ENCODE measurements at places on chromosomes 1 and 21. TPM values are rescaled to one million over a fixed set of nuclear protein-coding genes. Genes with fewer than 3 reads are reported as not detected.

GRCh38 chr1:116161877-116162390 lies 50.7 kb downstream of the MAB21L3 start:
- no peak overlapping the region for H3K4me3 ChIP-seq
- H3K4me1 ChIP-seq = no peaks in the 10 kb centered on the region
- H3K27me3 ChIP-seq = peaks cover 24% of the 10 kb centered on the region
- DNase-seq = no peak
- H3K36me3 ChIP-seq = no peaks in the 10 kb centered on the region

DNA sequence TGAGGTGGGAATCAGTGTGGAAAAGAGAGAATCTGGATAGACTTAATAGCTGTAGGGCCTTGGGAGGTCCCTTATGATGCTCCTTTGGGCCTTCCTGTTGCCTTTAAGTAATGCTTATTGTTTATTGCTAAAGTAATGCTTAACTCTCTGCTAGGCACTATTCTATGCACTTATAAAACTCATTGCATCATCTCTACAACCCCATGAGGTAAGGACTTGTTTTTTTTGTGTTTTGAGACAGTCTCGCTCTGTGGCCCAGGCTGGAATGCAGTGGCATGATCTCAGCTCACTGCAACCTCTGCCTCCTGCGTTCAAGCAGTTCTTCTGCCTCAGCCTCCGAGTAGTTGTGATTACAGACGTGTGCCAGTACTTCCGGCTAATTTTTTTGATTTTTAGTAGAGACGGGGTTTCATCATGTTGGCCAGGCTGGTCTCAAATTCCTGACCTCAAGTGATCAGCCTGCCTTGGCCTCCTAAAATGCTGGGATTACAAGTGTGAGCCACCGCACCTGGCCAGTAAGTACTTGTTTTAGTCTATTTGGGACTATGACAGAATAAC lies 22.3 kb downstream of the NECAP2 start:
- no peak for DNase-seq
- H3K27ac ChIP-seq = no peak overlapping the region
- H3K4me1 ChIP-seq = peaks cover 4% of the 10 kb centered on the region
- H3K4me3 ChIP-seq = no peak overlapping the region
- peaks cover 47% of the 10 kb centered on the region for H3K36me3 ChIP-seq

DNA sequence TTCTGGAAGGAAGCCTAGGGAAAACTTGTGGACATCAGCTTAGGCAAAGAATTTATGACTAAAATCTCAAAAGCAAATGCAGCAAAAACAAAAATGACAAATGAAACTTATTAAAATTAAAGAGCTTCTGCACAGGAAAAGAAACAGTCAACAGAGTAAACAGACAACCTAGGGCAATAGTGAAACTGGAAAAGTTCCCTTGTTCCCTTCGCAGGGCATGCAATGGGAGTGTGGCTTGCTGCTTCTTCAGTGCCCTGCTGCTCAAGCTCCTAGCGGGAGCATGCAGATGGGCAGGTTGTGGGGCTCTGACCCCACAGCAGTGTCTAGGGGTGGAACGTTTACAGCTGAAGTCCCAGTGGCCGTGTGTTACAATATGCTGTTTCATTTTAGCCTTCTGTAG lies 1797.4 kb downstream of the NCAM2 start:
- H3K27ac ChIP-seq = no peak overlapping the region
- no peaks in the 10 kb centered on the region for H3K27me3 ChIP-seq
- no peaks in the 10 kb centered on the region for H3K36me3 ChIP-seq
- H3K4me3 ChIP-seq = peak overlapping the region; percentile 34

- DNase-seq = no peak
- H3K27me3 ChIP-seq = peaks cover 15% of the 10 kb centered on the region
- H3K4me3 ChIP-seq = no peak overlapping the region
These were observed 101.9 kb downstream of the KCNJ15 start for GRCh38 chr21:38358666-38359065.

- no peak for DNase-seq
- H3K27me3 ChIP-seq = peaks cover 3% of the 10 kb centered on the region
- H3K4me3 ChIP-seq = no peak overlapping the region
- H3K36me3 ChIP-seq = no peaks in the 10 kb centered on the region
These were observed 70.5 kb downstream of the IGSF21 start for GRCh38 chr1:18178111-18178510.

- peaks cover 28% of the 10 kb centered on the region for H3K4me1 ChIP-seq
- H3K27ac ChIP-seq = peak overlapping the region; percentile 83
- H3K36me3 ChIP-seq = no peaks in the 10 kb centered on the region
- DNase-seq = peak; percentile 7
- H3K27me3 ChIP-seq = no peaks in the 10 kb centered on the region
These were observed 108.3 kb upstream of the USH2A start for GRCh38 chr1:216531263-216532239.

GRCh38 chr1:211501711-211502400 lies 9.9 kb upstream of the RD3 start:
- DNase-seq = no peak
- H3K4me1 ChIP-seq = no peaks in the 10 kb centered on the region

DNA sequence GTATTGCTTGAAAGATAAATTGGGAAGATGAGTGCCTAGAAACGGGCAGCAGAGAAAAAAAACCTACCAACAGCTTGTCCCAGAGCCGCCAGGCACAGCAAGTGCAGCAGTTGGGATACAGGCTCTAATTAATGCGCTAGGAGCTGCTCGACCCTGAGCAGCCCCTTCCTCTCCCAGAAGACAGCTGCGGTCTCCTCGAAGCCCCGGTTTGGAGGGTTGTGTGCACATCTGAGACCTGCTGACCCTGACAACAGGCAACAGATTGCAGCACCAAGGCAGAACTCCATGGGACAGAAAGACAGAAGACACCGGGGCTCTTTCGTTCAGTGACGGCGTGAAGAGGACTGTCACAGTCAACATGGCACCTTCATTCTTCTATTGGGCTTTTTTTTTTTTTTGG lies 101.4 kb downstream of the TSEN15 start:
- H3K27ac ChIP-seq = peak overlapping the region; percentile 86
- no peaks in the 10 kb centered on the region for H3K27me3 ChIP-seq

DNA sequence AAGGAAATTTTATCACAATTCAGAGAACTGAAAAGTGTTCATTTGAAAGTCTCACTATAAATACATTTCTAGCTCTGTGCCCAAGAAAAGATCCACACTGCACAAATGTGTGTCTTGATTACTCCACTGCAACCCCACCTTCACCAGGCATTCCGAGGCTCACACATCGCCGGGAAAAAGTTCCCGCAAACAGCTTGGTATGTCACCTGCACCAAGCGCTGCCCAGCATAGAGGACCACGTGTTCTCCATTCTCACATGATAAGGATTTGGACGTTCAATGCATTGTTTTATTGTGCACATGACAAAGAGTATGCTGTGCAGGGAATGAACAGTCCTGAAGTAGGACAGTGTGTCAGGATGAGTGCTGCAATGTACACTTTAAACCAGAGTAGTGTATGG lies 70.1 kb downstream of the ERG start:
- no peak overlapping the region for H3K27ac ChIP-seq
- peaks cover 29% of the 10 kb centered on the region for H3K27me3 ChIP-seq
- H3K36me3 ChIP-seq = no peaks in the 10 kb centered on the region

DNA sequence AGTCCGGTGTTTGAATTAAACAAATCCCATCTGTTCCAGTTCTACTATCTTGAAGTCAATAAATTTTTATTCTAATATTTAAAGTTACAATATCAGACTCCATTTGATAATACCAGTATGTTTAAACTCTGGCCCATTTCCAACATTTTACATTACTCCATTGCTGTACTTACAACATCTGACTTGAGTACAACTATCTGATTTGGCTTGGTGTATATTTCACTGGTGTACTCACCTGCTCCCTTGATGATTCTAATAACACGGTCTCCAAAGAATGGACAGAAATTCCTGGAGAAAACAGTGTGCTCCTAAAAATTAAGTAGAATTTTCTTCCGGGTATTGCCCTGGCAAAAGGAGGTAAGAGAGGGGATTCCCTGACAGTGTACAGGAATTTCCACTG lies 680.5 kb upstream of the ADAMTS5 start:
- peak overlapping the region; percentile 64 for H3K27ac ChIP-seq
- H3K4me1 ChIP-seq = peaks cover 57% of the 10 kb centered on the region
- DNase-seq = no peak
- H3K27me3 ChIP-seq = peaks cover 2% of the 10 kb centered on the region
- H3K36me3 ChIP-seq = no peaks in the 10 kb centered on the region

DNA sequence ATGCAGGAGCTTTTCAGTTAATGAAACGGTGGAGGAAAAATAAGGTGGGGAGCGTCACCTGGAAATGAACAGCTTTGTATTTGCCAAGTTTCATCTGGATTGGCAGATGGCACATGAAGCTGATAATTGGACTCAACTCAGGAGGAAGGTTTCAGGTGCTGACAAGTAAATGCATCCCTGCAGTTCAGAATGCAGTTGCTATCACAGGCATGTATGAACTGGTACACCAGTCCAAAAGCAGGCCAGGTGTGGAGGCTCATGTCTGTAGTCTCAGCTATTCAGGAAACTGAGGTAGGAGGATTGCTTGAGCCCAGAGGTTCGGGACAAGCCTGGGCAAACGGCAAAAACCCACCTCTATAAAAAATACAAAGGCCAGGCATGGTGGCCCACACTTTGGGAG lies 15.5 kb downstream of the DEGS1 start:
- H3K27me3 ChIP-seq = peaks cover 1% of the 10 kb centered on the region
- peaks cover 21% of the 10 kb centered on the region for H3K4me1 ChIP-seq
- no peak for DNase-seq

GRCh38 chr1:161427733-161428516 lies 60.2 kb upstream of the CFAP126 start:
- H3K27me3 ChIP-seq = peaks cover 2% of the 10 kb centered on the region
- H3K36me3 ChIP-seq = no peaks in the 10 kb centered on the region
- peaks cover 25% of the 10 kb centered on the region for H3K4me1 ChIP-seq
- peak overlapping the region; percentile 78 for H3K4me3 ChIP-seq
- peak; percentile 62 for DNase-seq

GRCh38 chr1:84842748-84843231 lies 50.2 kb downstream of the LPAR3 start:
- no peak overlapping the region for H3K27ac ChIP-seq
- peaks cover 4% of the 10 kb centered on the region for H3K36me3 ChIP-seq
- H3K4me3 ChIP-seq = no peak overlapping the region
- peaks cover 7% of the 10 kb centered on the region for H3K27me3 ChIP-seq
- H3K4me1 ChIP-seq = peaks cover 25% of the 10 kb centered on the region

GRCh38 chr1:30877205-30877912 lies 31.2 kb downstream of the SDC3 start:
- H3K4me1 ChIP-seq = peaks cover 30% of the 10 kb centered on the region
- H3K27me3 ChIP-seq = no peaks in the 10 kb centered on the region
- H3K27ac ChIP-seq = peak overlapping the region; percentile 62
- DNase-seq = peak; percentile 36

DNA sequence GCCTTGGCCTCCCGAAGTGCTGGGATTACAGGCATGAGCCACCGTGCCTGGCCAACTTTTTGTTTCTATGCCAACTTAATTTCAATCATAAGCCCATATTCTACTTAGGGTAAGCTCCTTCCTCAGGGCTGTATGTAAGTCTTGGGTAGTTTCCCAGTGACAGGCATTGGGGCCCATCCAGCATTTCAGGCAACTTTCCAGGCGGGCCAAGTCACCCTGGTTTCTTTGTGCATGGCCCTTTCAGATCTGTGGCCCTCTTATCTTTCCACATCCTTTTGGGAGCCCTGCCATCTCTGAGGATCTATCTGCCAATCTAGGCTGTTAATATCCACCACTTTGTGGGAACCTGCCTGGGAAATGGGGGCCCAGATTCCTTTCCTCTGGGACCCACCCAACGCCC lies 58.7 kb downstream of the TNN start:
- no peak overlapping the region for H3K27ac ChIP-seq
- no peaks in the 10 kb centered on the region for H3K36me3 ChIP-seq
- H3K4me1 ChIP-seq = peaks cover 12% of the 10 kb centered on the region
- H3K4me3 ChIP-seq = no peak overlapping the region
- DNase-seq = no peak

DNA sequence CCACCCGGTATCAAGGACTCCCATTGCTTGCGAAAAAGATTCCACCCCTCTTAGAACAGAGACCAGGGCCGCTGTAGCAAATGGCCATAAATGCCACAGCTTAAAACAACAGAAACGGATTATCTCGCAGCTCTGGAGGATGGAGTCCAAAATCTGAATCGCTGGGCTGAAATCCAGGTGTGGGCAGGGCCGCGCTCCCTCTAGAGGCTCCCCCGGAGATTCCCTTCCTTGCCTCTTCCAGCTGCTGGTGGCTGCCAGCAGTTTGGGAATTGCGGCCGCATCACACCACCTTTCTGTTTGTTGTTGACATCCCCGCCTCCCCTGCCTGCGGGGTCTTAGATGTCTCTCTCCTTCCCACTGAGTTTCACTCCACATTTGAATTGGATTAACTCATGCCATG lies 15.6 kb downstream of the PDE9A start:
- no peak overlapping the region for H3K27ac ChIP-seq
- H3K27me3 ChIP-seq = peaks cover 3% of the 10 kb centered on the region
- no peak overlapping the region for H3K4me3 ChIP-seq
- H3K36me3 ChIP-seq = peaks cover 5% of the 10 kb centered on the region

DNA sequence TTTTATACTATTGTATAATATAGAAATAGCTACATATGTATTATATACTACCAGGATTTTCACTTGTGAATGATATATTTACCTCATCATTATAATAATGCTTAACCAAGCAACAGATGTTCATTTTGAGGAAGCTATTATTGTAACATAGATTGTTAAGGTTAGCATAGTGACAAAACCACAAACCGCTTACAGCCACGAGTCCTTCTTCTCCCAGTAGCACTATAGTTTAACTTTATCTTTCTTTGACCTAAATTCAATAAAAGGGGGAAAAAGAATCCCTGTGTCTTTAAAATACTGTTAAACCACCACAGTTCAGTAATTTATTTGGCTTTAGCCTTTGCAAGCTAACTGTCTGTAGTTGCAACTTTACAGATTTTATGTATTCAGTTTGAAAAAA lies 1039.4 kb upstream of the B3GALT2 start:
- no peaks in the 10 kb centered on the region for H3K36me3 ChIP-seq
- no peak for DNase-seq
- no peak overlapping the region for H3K27ac ChIP-seq
- no peak overlapping the region for H3K4me3 ChIP-seq
- no peaks in the 10 kb centered on the region for H3K27me3 ChIP-seq

- H3K4me1 ChIP-seq = peaks cover 45% of the 10 kb centered on the region
- DNase-seq = no peak
- no peak overlapping the region for H3K4me3 ChIP-seq
- peaks cover 5% of the 10 kb centered on the region for H3K36me3 ChIP-seq
- peaks cover 3% of the 10 kb centered on the region for H3K27me3 ChIP-seq
These were observed 118.5 kb downstream of the EIF4G3 start for GRCh38 chr1:21058035-21058793.

CEP350 gene
- total RNA-seq = 27.6 TPM

SLAMF8 gene
- total RNA-seq = 0.99 TPM

RIPK4 gene
- total RNA-seq = 0.08 TPM

C1orf74 gene
- 2.0 TPM for total RNA-seq

USH2A gene
- 0.02 TPM for total RNA-seq

CRYAA gene
- not detected for total RNA-seq

HEATR1 gene
- total RNA-seq = 36.0 TPM

CENPS gene
- total RNA-seq = 25.8 TPM

MORN1 gene
- total RNA-seq = 8.8 TPM

TPTE gene
- not detected for total RNA-seq

PRR9 gene
- total RNA-seq = not detected

GJB3 gene
- not detected for total RNA-seq

ATP6V1G3 gene
- 0.97 TPM for total RNA-seq

CDC20 gene
- total RNA-seq = 157 TPM

SH2D5 gene
- total RNA-seq = 16.3 TPM
